Eye (tissue), 1 donor: ENCODE measurements at places on chromosomes 13 and 19.

DNA sequence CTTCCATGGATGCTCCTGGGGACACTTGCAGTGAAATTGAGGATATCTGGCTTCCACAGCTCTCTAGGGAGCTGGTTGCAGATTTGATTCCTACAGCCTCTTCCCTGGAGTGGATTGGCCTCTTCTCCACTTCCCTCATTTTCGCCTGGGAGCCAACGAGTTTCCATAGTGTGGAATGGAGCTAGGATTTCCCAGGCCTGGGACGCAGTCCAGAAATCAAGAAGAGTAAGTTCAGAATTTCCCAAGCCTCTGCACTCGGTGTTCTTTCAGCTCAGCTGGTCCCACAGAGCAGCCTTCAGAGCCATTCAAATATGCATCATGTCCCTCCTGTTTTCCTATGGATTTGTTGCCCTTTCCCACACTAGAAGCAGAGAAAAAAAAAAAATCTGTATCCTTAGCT, 68.2 kb downstream of the RAP2A start:
- DNase-seq = peak; percentile 29

- DNase-seq = peak; percentile 44
Observed at GRCh38 chr13:42592915-42593900, 19.3 kb downstream of the TNFSF11 start.

GRCh38 chr19:30204721-30205120, 167.5 kb upstream of the ZNF536 start:
- DNase-seq = no peak

DNA sequence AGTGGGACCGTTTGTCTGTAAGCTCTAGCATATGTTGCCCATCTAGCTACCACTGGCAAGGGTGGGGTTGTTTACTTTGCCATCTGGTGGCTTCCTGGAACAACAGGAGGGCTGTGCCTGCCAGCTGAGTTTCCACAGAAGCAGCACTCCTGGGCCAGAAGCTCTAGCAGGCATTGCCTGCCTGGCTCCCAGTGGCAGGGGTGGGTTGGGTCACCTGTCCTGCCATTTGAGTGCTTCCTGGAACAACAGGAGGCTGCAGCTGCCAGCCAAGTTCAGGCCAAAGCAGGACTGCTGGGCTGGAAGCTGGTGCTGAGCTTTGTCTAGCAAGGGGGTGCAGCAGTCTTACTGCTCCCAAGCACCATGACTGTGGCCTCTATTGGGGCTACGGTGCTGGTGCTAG, 239.7 kb downstream of the MTUS2 start:
- DNase-seq = no peak

DNA sequence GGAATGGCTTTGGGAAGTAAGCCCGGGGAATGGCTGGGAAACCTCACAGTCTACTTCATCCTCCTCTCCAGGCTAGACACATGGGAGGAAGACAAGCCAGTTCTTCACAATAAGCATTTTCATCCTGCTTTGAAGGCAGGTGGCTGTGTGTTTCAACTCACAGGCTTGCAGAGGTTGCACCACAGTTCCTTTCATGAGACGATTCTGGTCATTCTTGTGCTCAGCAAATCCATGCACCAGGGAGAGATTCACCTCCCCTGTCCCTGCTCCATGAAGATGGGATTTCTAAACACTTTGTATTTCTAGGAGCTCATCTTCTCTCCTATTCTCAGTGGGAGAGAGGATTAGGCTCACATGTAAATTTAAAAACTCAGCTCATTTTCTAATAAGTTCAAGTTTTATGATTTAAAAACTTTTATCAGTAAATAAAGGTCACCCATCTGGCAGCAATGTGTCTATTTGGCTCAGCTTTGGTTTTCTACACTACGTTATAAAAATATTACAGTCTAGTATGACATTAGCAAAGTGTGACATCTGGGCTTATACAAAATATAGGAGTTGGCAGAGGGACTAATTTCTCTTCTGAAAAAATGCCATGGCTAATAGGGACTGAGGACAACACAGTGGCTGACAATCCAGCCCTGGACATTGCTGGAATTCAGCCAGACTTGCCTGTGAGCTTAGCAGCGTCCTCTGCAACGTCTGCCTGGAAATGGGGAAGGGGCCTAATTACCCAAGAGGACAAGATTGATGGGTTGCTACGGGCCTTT, 283.2 kb upstream of the SLC10A2 start:
- peak; percentile 50 for DNase-seq
